Stimulated activated CD4-positive, alpha-beta T cell treated with anti-CD3 and anti-CD28 coated beads, Interleukin-1b, Interleukin-23, amount 100 ng/mL, for 48 hours (primary cell): ENCODE measurements at places on chromosomes 7 and 10.
A peak's percentile ranks its signal among the peaks of the same experiment; 100 is the strongest.

DNA sequence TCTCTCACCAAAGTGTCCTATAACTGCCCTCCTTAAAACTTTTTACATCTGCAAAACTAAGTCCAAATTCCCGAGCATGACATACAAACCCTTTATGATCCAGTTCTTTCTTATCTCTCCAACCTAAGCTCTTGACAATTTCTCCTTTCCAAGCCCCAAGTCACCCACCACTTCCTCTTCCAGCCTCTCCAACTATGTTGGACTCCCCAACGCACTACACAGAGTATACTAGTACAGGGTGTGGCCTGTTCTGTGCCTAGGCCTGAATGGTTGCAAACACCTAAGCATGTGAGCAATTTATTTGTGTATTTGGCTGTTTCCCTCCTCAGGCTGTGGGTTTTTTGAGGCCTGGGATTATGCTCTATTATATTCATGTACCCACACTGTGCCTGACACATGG is 101.2 kb upstream of the APBB1IP start:
- no peak for DNase-seq

- peak; percentile 69 for DNase-seq
These were observed 37.2 kb downstream of the ERLIN1 start for GRCh38 chr10:100148353-100149211.

DNA sequence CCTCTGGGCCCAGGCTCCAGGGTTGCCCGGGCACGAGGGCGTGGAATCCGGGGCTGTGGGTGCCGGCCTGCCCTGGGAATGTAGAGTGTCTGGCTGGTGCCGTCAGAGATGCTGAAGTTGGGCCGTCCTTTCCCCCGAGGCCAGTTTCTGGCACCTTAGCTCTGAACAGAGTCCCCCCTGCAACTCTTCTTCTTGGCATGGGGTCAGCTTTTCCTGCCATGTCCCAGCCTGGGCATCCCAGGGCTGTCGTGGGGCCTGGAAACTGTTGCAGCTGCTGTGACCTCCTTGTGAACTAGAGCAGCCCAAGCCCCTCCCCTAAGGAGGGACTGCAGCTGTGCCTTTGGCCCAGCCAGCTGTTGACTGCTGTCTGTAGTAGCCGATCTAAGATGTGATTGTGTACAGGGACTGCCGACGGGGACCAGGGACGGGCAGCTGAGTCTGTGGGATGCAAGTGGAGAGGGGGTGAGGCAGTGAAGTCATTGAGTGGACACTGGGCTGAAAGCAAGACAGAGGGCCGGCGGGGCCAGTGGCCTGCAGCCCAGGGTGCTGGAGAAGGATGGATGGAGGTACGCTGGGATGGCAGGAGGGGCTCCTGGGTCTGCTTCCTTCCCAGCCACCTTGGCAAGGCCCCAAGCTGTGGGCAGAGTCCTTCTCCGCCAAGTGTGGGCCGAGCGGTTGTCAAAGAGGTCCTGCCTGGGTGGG is 35.8 kb downstream of the GBX1 start:
- no peak for DNase-seq

GRCh38 chr7:64651203-64651602 is 14.7 kb upstream of the ZNF107 start:
- DNase-seq = no peak

DNA sequence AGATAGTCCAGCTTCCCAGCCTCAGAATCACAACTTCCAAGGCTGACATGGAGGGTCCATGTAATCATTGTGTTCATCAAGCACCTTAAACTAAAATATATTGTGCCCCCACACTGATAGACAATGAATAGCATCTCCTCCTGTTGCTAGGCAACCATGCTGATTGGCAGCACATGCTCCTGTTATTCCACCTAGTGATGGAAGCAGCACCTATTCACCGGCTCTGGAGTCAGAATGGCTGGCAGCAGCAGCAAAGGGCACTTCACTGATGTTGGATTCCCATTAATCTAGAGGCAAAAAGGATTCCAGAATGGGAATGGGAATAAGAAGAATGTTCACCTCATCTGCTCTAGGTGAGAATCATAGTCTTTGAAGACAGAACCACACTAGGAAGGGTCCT is 55.0 kb downstream of the RELN start:
- DNase-seq = no peak

DNA sequence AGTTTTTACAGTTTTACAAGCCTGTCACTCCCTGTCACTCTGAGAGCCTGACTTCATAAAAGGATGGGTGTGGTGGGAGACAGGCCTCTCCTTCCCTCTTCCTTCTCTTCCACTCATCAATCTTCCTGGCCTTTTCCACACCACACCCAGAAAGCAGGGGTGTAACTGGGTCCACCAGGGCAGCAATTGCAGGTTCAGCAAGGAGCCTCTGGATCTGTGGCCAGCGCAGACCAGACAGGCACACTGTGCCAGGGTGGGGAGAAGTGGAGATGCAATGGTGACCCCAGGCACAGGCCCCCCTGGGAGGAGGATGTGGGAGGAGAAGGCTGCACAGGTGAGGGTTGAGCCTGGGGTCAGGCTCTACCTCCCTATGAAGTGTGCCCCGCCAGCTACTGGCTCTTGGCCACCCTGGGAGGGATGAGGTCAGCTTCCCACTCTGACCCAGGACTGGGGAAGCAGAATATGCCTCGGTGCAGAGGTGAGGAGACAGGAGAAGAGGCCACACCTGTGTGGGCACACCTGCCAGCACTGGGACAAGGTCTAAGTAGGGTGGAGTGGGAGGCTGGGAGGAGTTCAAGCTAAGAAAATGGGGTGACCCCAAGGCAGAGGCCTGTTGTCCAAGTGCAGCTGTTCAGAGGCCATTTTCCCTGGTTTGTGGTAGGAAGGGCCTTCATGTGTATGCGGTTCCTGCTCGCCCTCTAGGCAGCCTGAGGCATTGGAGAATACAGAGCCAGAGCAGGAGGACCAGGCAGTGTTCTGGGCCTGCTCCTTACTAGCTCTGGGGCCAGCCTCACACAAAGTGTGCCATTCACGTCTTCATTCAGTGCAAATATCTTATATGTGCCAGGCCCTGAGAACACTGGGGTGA is 20.2 kb upstream of the TMEM72 start:
- no peak for DNase-seq

- peak; percentile 54 for DNase-seq
These were observed 59.8 kb upstream of the CHST15 start for GRCh38 chr10:124153023-124153826.

GRCh38 chr7:75662579-75663301 is 76.0 kb downstream of the HIP1 start:
- DNase-seq = no peak

- DNase-seq = no peak
These were observed 254.6 kb upstream of the SP8 start for GRCh38 chr7:21041252-21041651.

DNA sequence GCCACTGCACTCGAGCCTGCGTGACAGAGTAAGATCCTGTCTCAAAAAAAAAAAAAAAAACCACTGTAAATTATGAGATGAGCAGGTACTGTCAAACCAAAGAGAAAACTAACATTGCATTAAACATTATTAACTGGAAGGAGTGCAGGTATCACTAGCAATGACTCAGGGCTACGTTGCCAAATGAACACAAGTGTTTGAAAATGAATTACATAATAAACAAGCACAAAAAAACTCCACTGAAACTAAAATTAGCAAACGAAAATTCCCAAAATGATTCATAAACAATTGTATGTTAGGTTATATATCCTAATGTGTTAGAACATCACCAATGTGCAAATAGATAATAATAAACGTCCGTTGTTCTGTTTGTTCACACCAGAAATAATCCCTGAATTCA is 42.8 kb downstream of the NSUN6 start:
- DNase-seq = no peak

- DNase-seq = no peak
These were observed 1.6 kb downstream of the VIM start for GRCh38 chr10:17229717-17229966.

DNA sequence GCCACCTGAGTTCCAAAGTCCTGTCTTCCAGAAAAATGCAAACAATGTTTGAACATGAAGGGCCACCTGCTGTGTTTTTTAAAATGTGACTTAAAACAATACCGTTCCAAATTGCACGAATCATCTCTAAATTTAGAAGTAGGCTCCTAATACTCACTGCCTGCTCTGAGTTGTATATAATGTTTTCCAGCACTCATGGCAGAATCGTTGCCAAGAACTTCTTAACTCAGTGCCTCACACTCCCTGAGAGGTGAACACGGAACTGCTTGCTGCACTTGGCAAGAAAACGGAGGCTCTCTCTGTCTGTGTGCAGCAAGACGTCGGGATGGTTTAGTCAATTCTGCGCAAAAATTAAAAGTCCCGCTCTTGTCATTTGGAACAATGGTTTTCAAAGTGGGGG is 757.3 kb upstream of the AUTS2 start:
- no peak for DNase-seq

DNA sequence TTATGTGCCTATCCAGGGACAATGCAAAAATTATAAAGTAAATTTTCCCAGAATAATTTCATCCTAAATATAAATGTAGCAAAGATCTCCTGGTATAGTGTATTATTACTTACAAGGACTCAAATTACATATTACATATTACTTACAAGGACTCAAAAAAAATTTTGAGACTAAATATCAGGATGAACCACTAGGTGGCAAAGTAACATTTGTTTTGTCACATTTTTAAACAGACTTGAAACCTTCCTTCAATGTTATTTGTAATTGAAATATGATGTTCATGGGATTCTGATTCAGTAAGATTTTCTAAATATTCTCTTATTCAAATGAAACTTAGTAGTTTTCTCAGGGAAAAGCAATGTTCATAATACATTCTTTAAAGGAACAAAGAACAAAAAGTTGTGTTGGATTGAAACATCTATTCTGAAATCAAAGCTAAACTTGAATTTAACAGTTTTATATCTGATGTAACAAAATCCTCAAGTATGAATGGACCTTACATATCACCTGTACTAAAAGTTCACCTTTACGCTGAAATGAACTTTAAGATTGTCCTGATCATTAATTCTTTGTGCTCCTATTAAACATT is 74.3 kb upstream of the GNAI1 start:
- DNase-seq = no peak

DNA sequence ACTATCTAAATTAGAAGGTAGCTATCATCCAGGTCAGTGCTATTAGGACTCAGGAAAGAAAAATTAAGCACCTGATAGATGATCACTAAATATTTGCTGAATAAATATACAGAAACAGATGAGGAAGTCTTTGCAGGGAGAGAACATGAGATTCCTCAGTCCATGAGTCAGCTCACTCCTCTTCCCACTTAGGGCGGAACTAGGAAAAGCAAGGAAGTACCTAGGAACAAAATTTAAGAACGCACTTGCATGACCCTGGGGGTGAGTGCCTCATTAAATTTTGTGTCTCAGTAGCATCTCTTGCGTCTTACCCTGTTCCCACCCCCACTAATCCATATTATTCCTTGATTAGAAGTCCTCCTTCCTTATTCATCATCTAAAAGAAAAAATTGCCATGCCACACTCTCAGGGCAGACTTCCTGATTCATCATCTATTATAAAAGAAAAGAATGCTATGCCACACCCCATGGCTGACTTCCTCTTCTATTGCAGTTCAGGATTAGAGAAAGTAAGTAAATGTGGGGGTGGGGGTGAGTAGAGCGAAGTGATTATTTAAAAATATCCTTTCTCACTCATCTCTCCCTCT is 208.8 kb downstream of the THSD7A start:
- DNase-seq = no peak

- no peak for DNase-seq
These were observed 21.8 kb downstream of the NUDT13 start for GRCh38 chr10:73131913-73132686.

- DNase-seq = no peak
These were observed 240.8 kb downstream of the CDK14 start for GRCh38 chr7:90836937-90837336.

DNA sequence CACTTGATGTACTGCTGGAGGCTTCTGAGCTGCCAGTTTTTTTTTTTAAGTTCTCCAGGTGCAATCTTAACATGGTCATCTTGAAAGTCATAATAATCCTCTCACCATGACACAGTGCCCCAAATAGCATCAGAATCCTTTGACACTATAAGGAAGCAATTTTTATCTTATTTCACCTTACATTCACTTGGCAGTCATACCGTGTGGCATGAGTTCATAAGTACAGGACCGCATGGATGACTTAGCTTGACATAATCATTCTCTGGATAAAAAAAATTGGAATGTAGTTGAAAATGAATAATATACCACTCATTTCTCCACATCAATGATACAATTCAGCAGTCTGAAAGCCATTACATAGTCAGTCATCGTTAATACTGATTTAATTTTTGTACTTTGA is 25.6 kb upstream of the TMEM196 start:
- DNase-seq = no peak

DNA sequence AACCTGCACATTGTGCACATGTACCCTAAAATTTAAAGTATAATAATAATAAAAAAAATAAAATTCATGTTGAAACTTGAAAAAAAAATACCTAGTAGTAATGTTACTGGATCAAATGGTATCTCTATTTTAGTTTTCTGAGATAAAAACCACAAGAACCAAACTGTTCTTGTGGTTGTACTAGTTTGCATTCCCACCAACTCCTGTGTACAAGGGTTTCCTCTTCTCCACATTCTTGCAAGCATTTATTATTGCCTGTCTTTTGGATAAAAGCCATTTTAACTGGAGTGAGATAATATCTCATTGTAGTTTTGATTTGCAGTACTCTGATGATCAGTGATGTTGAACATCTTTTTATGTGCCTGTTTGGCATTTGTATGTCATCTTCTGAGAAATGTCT is 177.7 kb downstream of the KIF20B start:
- DNase-seq = no peak
